NCI-H187 (cell line): ENCODE measurements at places on chromosomes 3 and 15.

GRCh38 chr15:43151688-43152087 lies 18.3 kb downstream of the TMEM62 start:
- no peak for DNase-seq

GRCh38 chr3:130967281-130967680 lies 59.3 kb downstream of the ASTE1 start:
- no peak for DNase-seq

GRCh38 chr15:53559364-53560277 lies 199.8 kb downstream of the WDR72 start:
- DNase-seq: no peak

DNA sequence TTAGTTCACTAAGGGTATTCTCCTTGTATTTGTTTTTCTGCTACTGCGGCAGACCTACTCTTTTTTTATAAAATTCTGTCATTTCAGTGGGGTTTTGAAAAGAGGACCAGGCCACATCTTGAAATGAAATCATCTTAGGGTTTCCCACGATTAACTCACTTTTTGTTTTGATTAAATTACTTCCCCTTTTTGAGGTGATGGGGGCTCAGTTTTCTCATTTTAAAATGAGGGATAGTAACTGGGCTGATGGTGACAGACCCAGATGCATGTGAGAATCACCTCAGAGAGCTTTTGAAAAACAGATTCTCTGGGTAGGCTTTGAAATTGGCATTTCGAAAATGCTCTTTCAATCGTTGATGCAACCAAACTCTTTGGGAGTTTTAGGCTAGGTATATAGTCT lies 24.2 kb downstream of the UBE2Q2 start:
- no peak for DNase-seq

DNA sequence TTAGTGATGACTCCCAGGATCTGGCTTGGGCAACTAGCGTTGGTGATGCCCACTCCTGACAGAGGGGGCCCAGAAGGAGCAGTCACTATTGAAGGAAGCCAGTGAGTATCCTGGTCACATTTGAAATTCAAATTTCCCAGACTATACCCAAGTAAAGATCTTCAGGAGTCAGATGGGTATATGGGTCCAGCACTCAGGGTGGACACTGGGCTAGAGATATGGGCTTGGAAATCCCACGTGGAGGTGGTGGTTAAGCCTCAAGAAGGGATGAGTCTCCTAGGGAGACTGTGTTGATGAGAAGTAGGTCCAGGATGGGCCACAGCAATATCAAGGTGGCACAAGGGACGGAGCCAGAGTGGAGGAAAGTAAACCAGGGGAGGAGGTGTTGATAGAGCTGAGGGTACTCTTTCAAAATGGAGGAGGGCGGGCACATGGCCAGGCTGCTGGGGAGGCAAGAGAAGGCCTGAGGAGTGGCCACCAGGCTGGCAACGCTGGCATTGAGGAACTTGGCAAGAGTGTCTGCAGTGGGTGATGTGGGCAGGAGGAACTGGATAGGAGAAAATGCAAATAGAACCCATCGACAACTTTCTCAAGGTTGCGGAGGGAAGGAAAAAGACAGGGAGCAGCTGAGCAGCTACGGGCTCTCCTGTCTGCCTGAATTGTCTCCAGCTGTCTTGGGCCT lies 3.7 kb upstream of the SLCO2A1 start:
- DNase-seq: no peak

DNA sequence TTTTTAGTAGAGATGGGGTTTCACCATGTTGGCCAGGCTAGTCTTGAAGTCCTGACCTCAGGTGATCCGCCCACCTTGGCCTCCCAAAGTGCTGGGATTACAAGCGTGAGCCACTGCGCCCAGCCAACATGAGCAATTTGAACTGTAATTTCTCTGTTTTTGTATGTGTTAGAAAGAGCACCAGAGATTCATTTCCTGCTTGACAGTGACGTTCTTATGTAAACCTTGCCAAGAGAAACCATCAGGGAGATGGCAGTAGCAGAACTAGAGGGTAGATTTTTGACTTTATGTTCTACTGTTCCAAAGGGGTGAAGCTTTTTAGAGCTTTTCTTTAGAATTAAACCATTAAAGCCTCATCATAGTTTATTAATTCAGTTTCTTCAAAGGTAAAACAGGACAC lies 148.1 kb upstream of the UMPS start:
- DNase-seq: no peak

- DNase-seq: no peak
Observed at GRCh38 chr3:14297305-14297704, 105.1 kb upstream of the SLC6A6 start.

DNA sequence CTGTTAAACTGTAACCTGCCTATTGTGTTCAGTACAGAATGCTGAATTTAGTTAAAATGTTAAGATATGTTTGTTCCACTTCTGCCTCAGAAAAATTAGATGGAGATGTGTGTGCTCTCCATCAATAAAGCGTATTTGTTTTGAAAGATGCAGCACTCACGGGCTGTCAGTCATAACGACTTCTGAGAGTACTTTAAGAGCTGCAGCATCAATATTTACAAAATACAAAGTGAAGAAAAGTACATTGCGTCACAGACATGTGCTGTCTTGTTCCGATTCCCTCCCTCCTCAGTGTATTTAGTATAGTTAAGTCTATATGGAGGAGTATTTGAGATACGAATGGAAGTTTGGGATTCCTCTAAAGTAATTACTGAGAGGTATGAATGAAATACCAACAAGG lies 166.6 kb downstream of the BBX start:
- no peak for DNase-seq

DNA sequence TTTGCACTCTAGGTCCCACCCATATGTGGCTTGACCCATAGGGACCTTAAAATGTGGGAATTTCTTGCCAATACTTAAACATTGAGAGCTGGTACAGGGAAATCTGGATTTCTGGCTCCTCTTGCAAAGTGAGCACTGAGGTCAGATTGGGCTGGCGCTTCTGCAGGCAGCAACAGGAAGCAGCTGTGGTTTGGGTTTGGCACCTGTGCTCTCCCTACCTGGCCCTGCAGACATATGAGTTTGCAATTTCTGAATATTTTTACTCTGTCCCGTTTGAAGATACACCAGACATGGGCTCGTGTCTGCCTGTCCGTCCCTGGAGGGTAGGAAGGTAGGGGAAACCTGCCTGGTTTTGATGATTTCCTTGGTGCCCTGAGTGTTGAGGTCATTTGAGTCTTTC lies 74.8 kb upstream of the SEC13 start:
- no peak for DNase-seq

GRCh38 chr3:59809710-59810444 lies 760.1 kb upstream of the CFAP20DC start:
- DNase-seq: no peak

- DNase-seq: no peak
Observed at GRCh38 chr15:92687746-92688145, 32.2 kb upstream of the FAM174B start.

- no peak for DNase-seq
Observed at GRCh38 chr15:101461097-101461496, 28.4 kb downstream of the PCSK6 start.

- no peak for DNase-seq
Observed at GRCh38 chr15:38129531-38130204, 123.0 kb upstream of the SPRED1 start.

DNA sequence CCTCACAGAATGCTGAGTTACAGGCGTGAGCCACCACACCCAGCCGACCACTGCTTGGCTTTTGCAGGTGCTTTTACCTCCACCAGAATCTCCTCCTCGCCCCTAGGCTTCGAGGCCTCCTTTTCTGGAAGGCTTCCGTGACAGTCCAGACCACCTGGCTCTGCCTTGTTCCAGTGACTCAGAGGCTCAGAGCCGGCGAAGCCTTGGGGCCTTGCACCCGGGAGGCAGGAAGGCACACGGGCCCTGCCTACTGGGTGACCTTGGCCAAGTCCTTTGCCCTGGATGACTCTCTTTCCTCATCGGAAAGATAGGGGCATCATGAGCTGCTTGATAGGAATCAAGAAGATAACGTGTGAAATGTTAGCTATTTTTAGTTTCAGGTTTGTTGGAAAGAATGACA lies 31.3 kb upstream of the FURIN start:
- DNase-seq: no peak

- DNase-seq: no peak
Observed at GRCh38 chr3:187845826-187846225, 100.6 kb upstream of the BCL6 start.

GRCh38 chr3:10457560-10457959 lies 47.8 kb downstream of the ATP2B2 start:
- DNase-seq: no peak

DNA sequence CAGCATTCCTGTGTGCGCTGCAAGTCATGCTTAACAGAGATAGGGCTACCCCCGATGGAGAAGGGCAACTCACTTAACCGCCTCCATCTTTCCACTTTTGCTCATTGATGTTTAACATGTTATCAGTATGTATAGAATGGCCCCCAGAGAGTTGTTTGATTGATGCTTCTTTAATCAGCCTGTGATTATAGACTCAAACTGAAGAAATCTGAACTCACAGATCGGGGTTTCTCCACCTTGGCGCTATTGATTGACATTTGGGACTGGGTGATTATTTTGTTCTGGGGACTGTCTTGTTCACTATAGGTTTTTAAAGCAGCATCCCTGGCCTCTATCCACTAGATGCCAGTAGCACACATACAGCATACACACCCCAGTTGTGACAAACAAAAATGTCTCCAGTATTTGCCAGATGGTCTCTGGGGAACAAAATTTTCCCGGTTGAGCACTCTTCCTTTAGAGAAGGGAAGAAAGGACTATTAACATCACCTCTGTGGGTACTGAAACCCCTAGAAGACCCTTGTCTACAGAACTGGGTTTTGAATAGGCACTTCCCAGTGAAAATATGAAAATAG lies 54.4 kb downstream of the LARS2 start:
- DNase-seq: no peak

GRCh38 chr3:167251678-167252077 lies 128.4 kb downstream of the ZBBX start:
- DNase-seq: no peak

DNA sequence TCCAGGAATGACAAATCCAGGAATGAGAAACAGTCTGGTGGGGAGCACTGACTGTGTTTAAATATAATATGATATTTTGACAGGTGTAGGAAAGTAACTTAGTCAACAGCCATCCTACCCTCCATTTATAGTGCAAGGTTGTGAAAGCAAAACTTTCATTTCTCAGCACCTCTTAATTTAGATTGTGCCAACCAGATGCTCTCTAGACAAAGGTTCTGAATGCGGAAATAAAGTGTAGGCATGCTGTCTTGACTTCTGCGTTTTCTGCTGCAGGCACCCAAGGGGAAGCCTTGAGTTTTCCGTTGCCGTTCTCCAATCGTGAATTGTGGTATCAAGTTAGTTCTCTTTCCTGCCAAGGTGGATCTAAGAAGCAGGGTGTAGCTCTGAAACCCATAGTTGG lies 261.9 kb upstream of the SUCLG2 start:
- DNase-seq: no peak

DNA sequence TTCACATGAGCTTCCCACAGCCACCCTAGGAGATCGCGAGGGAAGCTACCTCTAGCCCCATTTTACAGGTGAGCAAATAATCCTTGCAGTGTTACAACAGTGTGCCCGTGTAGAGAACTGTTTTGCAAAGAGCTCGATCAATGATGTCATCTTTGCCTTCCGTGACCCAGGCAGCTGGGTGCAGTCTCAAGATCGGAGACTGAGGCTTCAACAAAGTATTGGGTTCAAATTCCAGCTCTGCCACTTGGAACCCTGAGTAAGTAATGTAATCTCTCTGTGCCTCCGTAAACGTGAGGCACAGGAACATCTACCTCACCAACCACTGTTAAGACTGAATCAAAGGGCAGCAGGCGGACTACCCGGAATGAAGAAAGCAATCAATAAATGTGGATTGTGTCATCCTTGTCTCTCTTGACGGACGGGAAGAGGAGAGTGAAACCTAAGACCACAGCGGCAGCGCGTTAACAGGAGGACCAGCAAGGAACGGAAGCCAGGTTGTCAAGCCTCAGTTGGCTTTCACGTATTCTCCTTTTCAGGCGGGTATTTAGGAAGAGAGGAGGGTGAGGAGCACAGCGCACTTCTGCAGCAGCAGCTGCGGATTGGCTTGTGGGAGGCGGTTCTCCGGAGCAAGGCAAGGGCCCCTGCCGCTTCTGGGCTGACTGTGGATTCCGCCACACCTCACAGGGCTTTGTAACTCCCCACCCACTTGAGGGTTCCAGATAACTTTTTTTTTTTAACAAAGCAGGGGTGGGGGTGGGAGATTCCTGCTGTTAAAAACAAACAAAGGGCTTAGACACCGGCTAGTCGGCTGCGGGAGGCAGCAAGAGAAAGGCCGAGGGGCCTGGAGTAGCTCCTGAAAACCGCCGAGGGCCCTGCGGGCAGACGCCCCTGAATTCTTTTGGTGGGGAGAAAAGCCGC lies 1.5 kb upstream of the SMAD3 start:
- no peak for DNase-seq

DNA sequence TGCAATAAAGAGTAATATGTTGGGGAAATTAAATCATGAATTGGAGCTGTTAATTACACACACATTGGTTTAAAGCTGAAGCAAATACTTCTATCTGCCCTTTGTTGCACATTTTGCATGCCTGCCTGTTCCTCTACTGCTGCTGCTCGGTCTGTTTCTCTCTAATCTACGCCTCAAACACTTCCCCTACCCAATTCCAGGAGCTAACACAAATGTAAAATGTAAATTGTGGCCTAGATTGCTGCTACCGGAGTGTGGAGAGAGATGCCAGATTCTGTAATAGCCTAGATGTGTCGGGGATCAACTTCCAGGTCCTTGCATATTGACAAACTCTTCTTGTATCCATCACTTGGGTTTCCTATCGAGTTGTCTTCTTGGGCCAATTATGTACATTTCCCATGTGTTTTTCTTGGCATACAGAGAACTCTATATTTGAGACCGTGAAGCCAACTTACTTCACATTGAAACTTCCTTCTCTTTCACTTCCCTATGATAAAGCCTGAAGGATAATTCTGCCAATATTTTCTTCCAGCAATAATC lies 450.4 kb upstream of the NR2F2 start:
- no peak for DNase-seq

GRCh38 chr3:45132568-45133211 lies 13.5 kb downstream of the CDCP1 start:
- no peak for DNase-seq

- no peak for DNase-seq
Observed at GRCh38 chr3:46634856-46635255, 22.5 kb downstream of the FAM240A start.

GRCh38 chr15:68042156-68042854 lies 11.8 kb upstream of the PIAS1 start:
- no peak for DNase-seq

DNA sequence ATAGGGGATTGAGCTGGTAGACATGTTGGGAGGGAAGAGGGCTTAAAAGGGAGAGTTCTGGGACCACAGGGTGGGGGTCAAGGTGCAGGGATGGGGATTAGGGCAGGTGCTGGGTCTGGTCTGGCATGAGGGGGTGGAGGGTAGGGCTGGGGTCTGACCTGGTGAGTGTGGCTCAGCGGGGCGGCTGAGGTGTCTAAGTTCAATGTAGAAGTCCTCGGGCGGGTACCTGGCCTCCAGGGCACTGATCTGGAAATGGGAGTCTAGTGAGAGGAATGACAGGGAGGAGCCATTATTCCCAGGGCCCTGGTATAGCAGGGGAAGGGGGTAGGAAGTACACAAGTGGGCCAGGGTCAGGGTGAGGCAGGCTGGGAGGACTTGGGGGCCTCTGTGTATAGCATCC lies 39.6 kb downstream of the RAB11A start:
- DNase-seq: no peak
